ENCODE measurements at places on chromosomes 13 and 19. TPM values are rescaled to one million over a fixed set of nuclear protein-coding genes. Genes with fewer than 3 reads are reported as not detected.

ZNF575 gene
- total RNA-seq: 0.14 TPM

ZNF600 gene
- 6.1 TPM for total RNA-seq

PLPP2 gene
- 3.0 TPM for total RNA-seq

TYROBP gene
- not detected for total RNA-seq

GRIN2D gene
- total RNA-seq: 7.2 TPM
